RPMI7951 (cell line): ENCODE measurements at places on chromosomes 1 and 21. TPM values are rescaled to one million over a fixed set of nuclear protein-coding genes. Genes with fewer than 3 reads are reported as not detected.

- DNase-seq = no peak
Measured at GRCh38 chr21:19998453-19998852, 999.8 kb upstream of the NCAM2 start.

DNA sequence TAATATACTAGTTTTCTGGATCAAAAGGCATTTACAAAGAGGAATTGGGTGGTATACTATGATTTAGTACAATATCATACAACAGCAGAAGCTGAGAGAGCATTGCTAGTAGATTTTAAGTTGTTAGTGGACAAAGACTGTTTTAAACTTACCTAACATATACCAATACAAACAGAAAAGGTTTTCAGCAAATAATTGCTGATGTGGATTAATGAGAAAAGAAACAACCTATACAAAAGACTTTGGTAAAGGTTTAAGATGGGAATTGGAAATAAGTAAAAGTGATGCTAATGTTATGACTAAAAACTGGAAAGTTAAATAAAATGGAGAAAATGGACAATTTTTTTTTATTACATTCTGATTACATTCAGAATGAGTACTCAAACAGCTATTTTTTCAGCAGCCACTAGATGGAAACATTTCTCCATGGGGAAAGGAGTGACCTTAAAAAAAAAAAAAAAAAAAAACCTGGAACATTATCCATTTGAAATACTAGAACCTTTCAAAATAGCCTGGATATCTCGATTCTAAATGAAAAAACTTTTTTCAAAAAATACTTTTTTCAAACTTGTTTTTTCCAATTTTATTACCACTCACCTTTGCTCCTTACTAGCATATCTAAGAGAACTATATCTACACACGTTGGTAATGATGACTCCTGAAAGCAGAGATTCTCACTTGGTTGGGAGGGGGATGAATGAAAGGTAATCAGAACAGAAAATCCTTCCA lies 55.4 kb downstream of the EPRS1 start:
- peak; percentile 36 for DNase-seq

- DNase-seq = no peak
Measured at GRCh38 chr1:151713874-151714273, 2.7 kb downstream of the CELF3 start.

The IVL gene
- total RNA-seq = not detected in 2 replicates
